ENCODE measurements at places on chromosomes 5 and 9.

GRCh38 chr5:178572617-178573016 is 17.6 kb downstream of the COL23A1 start:
- no peak for DNase-seq

DNA sequence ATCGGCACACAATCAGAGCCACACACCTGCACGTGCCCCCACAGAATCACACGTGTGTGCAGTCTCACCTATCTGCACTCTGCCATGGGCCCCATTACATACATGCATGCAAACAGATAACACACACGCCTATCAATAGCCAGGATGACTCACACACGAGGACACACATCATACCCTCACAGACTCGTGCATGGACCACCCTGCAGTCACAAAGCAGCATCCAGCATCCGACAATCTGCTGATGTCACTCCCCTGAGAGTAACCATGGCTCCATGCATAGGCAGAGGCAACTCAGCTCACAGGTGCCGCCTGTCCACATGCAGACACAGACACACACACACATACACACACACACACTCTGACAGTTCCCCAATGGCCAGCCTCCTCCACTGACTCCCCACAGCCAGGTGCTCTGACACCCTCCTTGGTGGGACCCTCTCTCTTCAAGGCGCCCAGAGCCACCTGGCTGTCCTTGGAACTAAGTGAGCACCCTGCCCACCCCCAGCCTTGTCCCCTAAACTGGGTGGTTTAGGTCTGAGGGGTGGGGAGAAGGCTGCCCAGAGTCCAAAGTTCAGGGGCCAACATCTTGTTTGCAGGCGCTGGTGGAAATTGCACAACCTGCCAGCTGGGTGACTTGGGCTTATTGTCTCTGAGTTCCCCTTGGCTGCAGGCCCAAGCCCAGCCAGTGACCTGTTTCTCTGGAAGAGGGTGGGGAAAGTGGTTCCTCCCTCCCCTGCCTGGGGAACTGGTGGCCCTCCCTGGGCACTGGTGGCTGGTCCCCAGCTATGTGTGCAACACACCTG is 34.6 kb upstream of the NEK6 start:
- no peak for DNase-seq

DNA sequence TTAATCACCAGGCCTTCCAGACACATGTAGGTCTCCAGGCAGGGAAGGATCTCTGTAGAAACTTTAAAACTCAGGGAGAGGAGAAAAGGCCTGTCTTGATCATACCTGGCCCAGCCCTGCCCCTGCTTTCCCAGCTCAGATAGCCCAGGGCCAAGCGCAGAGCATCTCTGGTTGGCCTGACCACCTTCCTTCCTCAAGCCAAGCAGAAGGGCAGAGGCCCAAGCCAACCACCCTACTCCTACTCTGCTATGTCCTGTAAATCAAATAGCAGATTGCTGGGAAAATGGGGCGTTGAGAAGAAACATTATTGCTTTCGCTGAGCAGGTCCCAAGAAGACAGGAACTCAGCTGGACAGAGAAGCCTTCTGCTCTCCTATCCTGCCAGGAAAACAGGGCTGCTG is 14.3 kb downstream of the ENHO start:
- no peak for DNase-seq

GRCh38 chr9:19769213-19769612 is 19.6 kb downstream of the SLC24A2 start:
- DNase-seq, result no peak

- DNase-seq, result no peak
Observed at GRCh38 chr9:115008536-115009270, 78.3 kb upstream of the TNFSF8 start.

DNA sequence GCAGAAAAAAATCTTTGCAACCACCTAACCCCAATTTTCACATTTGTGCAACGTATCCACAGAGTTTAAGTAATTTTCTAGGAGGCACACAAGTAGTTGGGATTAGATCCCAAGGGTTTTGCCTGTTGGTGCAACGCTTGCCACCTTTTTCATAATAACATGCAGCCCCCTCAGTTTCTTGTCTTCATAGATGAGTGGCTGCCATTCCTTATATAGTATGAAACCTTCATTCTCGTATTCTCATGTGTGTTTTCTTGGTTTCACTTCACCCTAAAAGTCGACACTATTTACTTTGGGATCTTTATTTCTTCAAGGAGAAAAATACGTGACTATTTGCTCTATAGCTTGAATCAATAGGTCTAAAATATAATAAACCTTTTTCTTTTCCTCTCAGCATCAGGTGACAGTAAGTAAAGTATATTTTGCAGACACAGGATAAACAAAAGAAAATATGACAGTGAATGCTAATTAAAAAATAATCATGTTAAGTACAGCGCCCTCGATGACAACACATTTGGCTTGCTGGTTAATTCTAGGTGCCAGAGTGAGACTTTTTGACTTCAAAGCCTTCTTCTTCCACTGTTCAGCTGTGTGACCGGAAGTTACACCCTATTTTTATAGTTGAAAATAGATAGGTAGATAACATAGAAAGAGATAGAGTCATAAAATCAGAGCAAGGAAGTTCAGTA is 342.8 kb upstream of the CCNG1 start:
- DNase-seq, result no peak

DNA sequence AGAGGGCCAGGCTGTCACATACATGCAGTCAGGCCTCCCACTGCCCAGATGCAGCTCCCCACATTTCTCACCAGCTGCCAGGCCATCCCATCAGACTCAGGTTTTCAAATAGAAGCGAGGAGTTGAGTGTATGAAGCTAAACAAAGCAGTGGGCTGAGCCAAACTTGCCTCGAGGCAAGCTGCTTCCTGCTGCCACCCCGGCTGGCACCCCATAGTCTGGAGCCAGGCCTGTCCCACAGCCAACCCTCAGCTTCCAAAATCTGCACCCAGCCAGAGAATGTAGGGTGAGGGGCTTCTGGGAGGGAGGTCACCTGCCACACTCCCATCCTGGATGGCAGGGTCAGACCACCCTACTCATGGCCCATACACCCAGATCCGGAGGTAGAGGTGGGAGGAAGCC is 22.3 kb upstream of the ALDH1B1 start:
- DNase-seq, result no peak

DNA sequence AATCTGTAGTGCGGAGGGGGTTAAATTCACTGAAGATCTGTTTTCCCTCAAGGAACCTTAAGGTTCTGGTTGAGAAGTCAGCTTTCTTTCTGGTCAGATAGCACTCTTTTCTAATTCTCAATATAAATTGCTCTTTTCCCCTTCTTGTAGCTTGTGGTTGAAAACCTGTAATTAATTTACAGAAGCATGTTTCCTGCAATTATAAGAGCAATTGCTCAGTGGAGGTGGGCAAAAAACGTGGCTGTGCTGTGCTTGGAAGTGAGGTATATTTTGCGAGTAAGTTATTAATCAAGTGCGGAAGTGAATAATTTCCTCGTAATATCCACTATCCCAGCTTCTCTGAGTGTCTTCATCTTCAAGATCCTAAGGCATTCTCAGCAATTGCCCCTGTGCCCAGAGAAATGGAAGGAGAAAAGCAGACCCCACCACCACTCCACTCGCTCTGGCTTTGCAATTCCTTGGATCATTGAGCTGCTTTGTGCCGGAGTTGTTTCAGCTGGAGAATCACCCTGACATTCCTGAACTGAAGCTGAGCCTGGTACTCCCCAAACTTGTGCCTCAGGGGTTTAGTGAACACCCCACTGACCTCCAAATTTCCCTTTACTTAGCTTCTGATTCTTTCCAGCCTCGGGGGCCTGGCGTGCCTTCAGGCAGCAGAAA is 140.6 kb downstream of the LRRC70 start:
- no peak for DNase-seq

DNA sequence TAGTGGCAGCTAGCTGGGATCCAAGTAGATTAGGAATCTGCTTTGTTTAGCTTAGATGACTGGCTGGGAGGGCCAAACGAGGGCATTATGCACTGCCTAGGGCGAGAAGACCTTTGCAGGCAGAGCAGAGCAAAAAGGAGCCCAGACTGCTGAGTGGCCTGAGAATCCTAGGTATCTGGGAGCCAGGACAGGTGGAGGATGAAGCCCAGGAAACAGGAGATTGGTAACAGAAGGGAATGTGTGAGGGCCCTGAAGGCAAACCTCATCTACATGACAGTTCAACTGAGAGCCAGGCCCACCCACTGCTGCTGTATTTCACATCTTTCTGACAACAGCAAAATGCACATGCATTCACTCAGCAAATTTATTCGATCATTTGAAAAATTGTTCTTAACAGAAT is 192.3 kb downstream of the DTWD2 start:
- no peak for DNase-seq

DNA sequence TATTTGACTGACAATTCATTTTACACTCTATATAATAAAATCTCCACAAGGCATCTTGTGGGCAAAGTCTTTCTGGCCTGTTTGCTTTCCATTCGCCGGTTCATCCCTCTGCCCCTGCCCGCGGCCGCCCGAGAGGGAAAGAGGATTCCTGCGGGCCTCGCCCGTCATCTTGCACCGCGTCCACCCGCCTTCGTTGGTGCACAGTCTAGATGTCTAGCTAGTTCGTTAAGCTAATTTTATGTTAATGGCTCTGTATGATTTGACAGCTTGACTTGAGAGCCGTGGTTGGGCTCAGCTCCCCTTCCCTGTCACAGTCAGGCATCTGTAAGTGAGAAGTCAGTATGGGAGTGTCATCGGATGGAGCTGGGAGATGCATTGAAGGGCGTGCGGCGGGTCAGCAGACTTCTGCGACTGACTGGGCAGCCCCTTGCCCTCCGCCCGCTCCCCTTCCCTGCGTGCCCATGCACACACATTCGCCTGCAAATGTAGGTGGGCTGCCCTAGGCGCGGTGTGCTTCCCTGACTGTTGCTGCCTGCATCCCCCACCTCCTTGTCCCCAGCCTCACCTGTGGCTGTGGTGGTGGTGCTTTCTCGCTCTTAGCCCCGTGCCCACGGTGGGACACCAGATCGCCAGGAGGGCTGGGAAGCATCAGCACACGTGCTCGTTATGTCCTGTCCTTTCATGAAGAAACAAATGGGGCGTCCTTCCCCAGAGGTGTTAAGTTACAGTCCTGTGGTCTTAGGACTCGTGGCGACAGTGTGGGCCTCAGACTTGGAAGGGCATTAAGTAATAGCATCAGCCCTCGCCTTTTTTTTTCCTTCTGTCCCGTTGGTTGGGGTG is 25.9 kb upstream of the PRDM12 start:
- no peak for DNase-seq
